ENCODE measurements at places on chromosomes 16 and 17. TPM values are rescaled to one million over a fixed set of nuclear protein-coding genes. Genes with fewer than 3 reads are reported as not detected.
A peak's percentile ranks its signal among the peaks of the same experiment; 100 is the strongest.

STX1B gene
- 1.2 TPM for total RNA-seq

PRR11 gene
- 0.17 TPM for total RNA-seq

MGAT5B gene
- 0.25 TPM for total RNA-seq

KCNH4 gene
- total RNA-seq = not detected

UBE2G1 gene
- 25.3 TPM for total RNA-seq

APOBR gene
- 1.3 TPM for total RNA-seq

GGT6 gene
- 1.1 TPM for total RNA-seq

CCL18 gene
- not detected for total RNA-seq

DPEP1 gene
- total RNA-seq = 0.65 TPM

SLC4A1 gene
- not detected for total RNA-seq

- H3K36me3 ChIP-seq = no peaks in the 10 kb centered on the region
- DNase-seq = no peak
- no peak overlapping the region for H3K4me3 ChIP-seq
Measured at GRCh38 chr16:65725156-65725845, 603.4 kb upstream of the CDH11 start.

DNA sequence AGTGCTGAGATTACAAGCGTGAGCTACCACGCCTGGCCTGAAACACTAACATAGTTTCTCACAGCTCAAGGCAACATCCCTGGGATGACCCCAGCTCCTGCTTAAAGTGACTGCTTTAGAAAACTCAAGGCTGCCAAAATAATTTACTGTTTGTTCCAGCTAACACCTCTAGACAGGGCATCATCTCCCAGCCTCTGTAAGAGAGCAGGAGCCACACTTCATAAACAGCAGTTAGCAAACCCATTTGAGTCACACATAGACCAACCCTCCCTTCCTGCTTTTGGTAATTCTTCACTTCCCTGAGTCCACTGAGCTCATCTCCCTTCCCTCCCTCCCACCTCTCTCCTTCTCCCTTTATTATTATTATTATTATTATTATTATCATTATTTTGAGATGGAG, 201.3 kb downstream of the XYLT1 start:
- H3K4me1 ChIP-seq = no peaks in the 10 kb centered on the region
- no peaks in the 10 kb centered on the region for H3K27me3 ChIP-seq
- no peak for DNase-seq
- H3K36me3 ChIP-seq = no peaks in the 10 kb centered on the region

DNA sequence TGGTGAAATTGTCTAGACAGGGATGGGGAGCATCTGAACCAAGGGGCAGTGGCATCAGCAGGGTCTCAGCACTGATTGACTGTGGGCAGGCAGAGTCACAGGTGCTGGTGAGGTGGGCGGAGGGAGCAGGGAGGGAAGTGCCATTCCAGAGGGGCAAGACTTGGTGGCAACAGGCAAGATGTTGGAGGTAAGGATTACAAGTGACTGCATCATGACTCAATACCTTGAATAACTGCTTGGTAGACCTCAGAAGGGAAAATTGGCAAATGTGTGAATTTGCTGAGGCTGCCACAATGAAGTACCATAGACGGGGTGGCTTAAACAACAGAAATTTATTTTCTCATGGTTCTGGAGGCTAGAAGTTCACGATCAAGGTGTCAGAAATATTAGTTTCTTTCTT, 419.1 kb downstream of the HS3ST3B1 start:
- no peak overlapping the region for H3K4me3 ChIP-seq
- DNase-seq = no peak
- no peaks in the 10 kb centered on the region for H3K4me1 ChIP-seq
- H3K36me3 ChIP-seq = no peaks in the 10 kb centered on the region

- H3K4me1 ChIP-seq = no peaks in the 10 kb centered on the region
- H3K27me3 ChIP-seq = no peaks in the 10 kb centered on the region
- H3K27ac ChIP-seq = no peak overlapping the region
- no peaks in the 10 kb centered on the region for H3K36me3 ChIP-seq
- no peak for DNase-seq
- H3K4me3 ChIP-seq = no peak overlapping the region
Measured at GRCh38 chr17:21242780-21243515, 10.3 kb downstream of the NATD1 start.

GRCh38 chr17:78568494-78569115, 8.6 kb downstream of the DNAH17 start:
- no peak overlapping the region for H3K4me3 ChIP-seq
- DNase-seq = no peak
- H3K36me3 ChIP-seq = no peaks in the 10 kb centered on the region
- H3K4me1 ChIP-seq = no peaks in the 10 kb centered on the region
- H3K27ac ChIP-seq = no peak overlapping the region

- H3K4me1 ChIP-seq = no peaks in the 10 kb centered on the region
- no peak for DNase-seq
- H3K27ac ChIP-seq = no peak overlapping the region
Measured at GRCh38 chr16:55809386-55809785, 23.5 kb downstream of the CES1 start.

- no peaks in the 10 kb centered on the region for H3K4me1 ChIP-seq
- H3K27me3 ChIP-seq = no peaks in the 10 kb centered on the region
- DNase-seq = no peak
Measured at GRCh38 chr17:29699283-29699682, 76.6 kb upstream of the CORO6 start.

DNA sequence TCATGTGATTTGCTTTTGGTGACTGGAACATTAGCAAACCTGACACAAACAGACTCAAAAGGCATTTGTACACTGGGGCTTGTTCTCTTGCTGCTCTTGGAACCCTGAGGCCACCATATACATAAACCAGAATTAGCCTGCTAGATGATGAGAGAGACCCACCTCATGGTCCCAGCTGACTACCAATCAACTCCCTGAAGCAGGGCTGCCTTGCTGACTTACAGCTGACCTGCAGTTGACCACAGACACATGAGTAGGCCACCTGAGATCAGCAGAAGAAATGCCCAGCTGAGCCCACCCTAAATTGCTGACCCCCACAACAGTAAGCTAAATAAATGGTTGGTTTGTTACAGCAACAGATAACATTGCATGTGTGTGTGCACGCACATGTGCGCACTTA, 28.7 kb downstream of the BRIP1 start:
- no peaks in the 10 kb centered on the region for H3K36me3 ChIP-seq
- DNase-seq = no peak
- no peaks in the 10 kb centered on the region for H3K4me1 ChIP-seq
- no peaks in the 10 kb centered on the region for H3K27me3 ChIP-seq
- no peak overlapping the region for H3K27ac ChIP-seq
- H3K4me3 ChIP-seq = no peak overlapping the region

GRCh38 chr16:51624080-51624775, 473.2 kb upstream of the SALL1 start:
- no peak overlapping the region for H3K27ac ChIP-seq
- no peak for DNase-seq
- no peaks in the 10 kb centered on the region for H3K4me1 ChIP-seq
- no peaks in the 10 kb centered on the region for H3K27me3 ChIP-seq

- no peaks in the 10 kb centered on the region for H3K36me3 ChIP-seq
- H3K4me1 ChIP-seq = peaks cover 49% of the 10 kb centered on the region
- H3K27me3 ChIP-seq = no peaks in the 10 kb centered on the region
- DNase-seq = no peak
Measured at GRCh38 chr16:24988593-24989338, 26.4 kb downstream of the ARHGAP17 start.

- DNase-seq = no peak
- no peak overlapping the region for H3K27ac ChIP-seq
Measured at GRCh38 chr16:1691956-1692355, 13.9 kb downstream of the JPT2 start.

DNA sequence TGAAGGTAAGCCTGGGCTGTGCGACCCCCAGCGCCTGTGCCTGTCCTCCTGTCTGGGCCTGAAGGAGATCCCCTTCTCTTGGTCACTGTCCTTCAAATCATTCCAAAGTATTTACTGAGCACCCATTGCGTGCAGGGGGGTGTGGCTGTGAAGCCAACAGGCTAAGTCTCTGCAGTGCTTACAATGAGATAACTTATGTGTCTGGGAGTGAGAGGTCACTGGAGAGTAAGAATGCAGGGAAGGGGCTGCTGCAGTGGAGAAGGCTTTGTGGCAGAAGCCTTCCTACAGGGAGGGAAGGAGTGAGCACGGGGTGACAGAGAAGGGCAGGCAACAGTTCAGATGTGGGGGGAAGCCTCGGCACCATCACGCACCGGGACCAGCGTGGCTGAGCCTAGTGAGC, 11.2 kb upstream of the SMIM5 start:
- DNase-seq = no peak
- no peaks in the 10 kb centered on the region for H3K4me1 ChIP-seq
- no peak overlapping the region for H3K4me3 ChIP-seq

DNA sequence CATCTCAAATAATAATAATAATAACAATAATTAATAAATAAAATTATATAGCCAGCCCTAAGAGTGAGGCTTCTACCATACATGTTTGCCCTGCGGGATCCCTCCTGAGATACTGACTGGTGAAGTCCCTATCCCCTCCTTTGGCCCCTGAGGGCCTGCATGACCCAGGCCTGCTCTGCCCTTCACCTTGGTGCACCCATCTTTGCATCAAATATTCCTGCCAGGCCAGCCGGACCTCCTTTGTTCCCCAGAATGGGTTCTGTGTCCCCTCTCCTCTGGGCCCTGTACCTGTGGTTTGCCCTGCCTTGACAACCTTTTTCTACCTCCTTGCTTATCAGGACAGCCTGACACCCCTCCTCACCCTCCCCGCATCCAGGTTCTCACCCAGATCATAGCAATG, 2.0 kb upstream of the RNF112 start:
- no peak overlapping the region for H3K4me3 ChIP-seq
- no peaks in the 10 kb centered on the region for H3K36me3 ChIP-seq
- no peak overlapping the region for H3K27ac ChIP-seq
- no peaks in the 10 kb centered on the region for H3K4me1 ChIP-seq

DNA sequence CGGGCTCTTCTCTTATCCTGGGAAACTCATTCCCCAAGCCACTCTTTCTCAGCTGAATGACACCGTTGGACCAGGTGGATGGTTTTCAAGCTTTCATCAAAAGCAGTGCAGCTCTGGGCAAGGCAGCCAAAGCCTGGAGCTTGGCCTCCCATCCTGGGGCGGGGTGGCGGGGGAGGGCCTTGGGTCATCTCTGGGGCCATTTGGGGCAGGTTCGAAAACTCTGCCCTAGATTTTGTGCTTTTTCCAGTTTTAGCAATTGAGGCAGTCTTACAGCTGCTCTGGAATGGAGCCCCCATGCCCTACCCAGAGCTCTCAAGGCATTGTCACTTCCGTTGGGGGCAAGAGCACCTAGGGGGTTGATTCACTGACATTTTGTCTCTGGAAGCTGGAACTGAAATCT, 9.1 kb downstream of the MPRIP start:
- peaks cover 43% of the 10 kb centered on the region for H3K4me1 ChIP-seq
- H3K27ac ChIP-seq = peak overlapping the region; percentile 20
- DNase-seq = no peak

- DNase-seq = no peak
- no peaks in the 10 kb centered on the region for H3K36me3 ChIP-seq
- H3K27ac ChIP-seq = no peak overlapping the region
- peaks cover 10% of the 10 kb centered on the region for H3K4me1 ChIP-seq
Measured at GRCh38 chr17:3695129-3695722, 729 bp downstream of the P2RX5 start.

GRCh38 chr17:66595893-66596292, 239.0 kb upstream of the CACNG5 start:
- no peaks in the 10 kb centered on the region for H3K4me1 ChIP-seq
- no peaks in the 10 kb centered on the region for H3K27me3 ChIP-seq
- no peak for DNase-seq
- H3K36me3 ChIP-seq = no peaks in the 10 kb centered on the region
- H3K4me3 ChIP-seq = no peak overlapping the region
- H3K27ac ChIP-seq = no peak overlapping the region

GRCh38 chr16:31301708-31302400, 42.1 kb downstream of the ITGAM start:
- no peak overlapping the region for H3K27ac ChIP-seq
- no peaks in the 10 kb centered on the region for H3K27me3 ChIP-seq
- no peaks in the 10 kb centered on the region for H3K36me3 ChIP-seq
- H3K4me1 ChIP-seq = no peaks in the 10 kb centered on the region
- DNase-seq = no peak
- H3K4me3 ChIP-seq = no peak overlapping the region

- H3K27ac ChIP-seq = no peak overlapping the region
- H3K4me1 ChIP-seq = peaks cover 25% of the 10 kb centered on the region
- H3K36me3 ChIP-seq = peaks cover 6% of the 10 kb centered on the region
- DNase-seq = no peak
- H3K27me3 ChIP-seq = peaks cover 9% of the 10 kb centered on the region
- H3K4me3 ChIP-seq = no peak overlapping the region
Measured at GRCh38 chr17:79793924-79794304, 3.0 kb downstream of the CBX8 start.

- H3K4me1 ChIP-seq = no peaks in the 10 kb centered on the region
- no peaks in the 10 kb centered on the region for H3K36me3 ChIP-seq
- no peak overlapping the region for H3K27ac ChIP-seq
- H3K27me3 ChIP-seq = no peaks in the 10 kb centered on the region
- DNase-seq = no peak
Measured at GRCh38 chr16:66493490-66494401, 56.2 kb downstream of the TK2 start.

DNA sequence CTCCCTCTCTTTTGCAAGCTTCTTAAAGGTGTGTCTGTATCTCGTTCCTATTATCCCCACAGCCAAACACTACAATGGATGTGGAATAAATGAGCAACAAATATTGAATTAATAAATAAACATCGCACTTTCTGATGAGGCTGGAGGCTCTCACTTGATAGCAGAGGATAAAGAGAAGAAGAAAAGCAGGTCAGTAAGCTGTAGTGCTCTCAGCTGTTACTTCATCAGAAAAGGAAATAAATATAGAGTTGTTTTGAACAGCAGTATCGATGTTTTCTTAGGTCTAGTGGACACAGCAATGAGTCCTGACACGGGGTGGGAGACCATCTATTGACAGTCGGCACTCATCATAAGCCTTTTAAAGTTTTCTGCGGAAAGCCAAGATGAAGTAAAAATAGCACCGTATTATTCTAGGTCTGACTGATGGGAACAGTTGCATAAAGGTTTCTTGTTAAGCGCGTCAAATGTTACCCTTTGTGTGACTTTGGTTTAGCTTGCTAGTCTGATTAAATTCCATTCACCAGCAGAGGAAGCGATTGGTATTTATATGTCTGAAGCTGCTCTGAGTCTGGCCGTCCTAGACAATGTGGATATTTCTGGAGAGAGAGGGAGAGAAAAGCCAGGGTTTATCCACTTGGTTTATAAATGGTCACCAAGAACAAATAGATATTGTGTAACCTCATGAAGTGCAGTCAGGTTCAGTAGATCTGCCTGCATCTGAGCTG, 646.1 kb downstream of the CDH11 start:
- H3K4me1 ChIP-seq = no peaks in the 10 kb centered on the region
- no peaks in the 10 kb centered on the region for H3K36me3 ChIP-seq
- H3K27ac ChIP-seq = no peak overlapping the region

- H3K4me3 ChIP-seq = no peak overlapping the region
- peak overlapping the region; percentile 74 for H3K27ac ChIP-seq
- DNase-seq = no peak
- H3K36me3 ChIP-seq = no peaks in the 10 kb centered on the region
- H3K4me1 ChIP-seq = peaks cover 12% of the 10 kb centered on the region
- no peaks in the 10 kb centered on the region for H3K27me3 ChIP-seq
Measured at GRCh38 chr17:7549401-7550055, 670 bp downstream of the TNFSF12 start.
